ENCODE measurements at places on chromosomes 2 and 18.

DNA sequence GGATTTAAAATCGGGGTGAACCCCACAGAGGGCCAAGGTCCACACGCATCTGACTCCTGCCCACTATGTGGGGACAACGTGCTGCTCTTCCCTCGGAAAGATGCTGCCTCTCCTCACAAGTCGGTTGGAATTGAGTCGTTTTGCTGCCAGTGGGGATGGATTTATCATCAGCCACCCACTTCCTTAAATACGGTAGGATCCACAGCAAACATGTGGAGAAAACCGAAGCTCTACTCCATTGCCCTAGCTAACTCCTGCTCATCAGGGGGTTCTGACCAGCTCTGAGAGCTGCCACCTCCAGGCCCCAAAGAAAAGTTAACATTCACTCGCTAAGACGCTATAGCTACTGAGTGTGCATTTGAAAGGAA is 80.9 kb downstream of the CHRNA1 start:
- DNase-seq = no peak

DNA sequence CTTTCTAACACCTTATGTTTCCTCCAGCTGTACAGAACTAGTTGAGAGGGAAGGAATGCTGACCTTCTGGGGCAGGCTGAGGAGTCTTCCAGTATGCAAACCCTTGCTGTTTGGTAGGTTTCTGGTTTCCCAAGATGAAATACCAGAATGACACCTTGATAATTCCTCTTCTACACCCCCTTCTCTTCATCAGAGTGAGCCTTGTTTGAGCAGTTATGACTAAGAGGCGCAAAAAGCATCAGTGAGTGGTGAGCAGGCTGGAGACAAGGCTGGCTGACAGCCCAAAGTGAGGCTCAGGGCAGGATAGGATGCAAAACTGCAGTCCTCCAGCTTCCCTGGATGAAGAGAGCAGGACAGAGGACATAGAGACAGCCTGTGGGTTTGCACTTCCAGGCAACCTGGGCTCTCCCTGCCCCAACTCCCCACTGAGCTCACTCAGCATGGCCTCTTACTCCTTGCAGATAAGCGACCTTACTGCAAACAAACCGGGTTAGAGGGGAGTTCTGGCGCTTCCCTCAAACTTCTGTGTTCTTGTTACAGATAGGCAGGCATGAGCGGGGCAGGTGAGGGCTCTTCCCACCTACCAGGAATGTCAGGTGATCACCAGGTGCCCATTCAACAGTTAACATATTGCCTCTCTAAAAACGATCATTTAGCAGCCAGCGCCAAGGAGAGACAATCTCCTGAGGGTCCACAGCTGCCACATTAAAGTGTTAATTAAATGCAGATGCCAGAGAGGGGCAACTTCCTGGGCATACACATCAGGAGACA is 5.4 kb downstream of the MPPE1 start:
- no peak for DNase-seq

GRCh38 chr2:216504376-216504762 is 5.7 kb downstream of the RPL37A start:
- DNase-seq = no peak

DNA sequence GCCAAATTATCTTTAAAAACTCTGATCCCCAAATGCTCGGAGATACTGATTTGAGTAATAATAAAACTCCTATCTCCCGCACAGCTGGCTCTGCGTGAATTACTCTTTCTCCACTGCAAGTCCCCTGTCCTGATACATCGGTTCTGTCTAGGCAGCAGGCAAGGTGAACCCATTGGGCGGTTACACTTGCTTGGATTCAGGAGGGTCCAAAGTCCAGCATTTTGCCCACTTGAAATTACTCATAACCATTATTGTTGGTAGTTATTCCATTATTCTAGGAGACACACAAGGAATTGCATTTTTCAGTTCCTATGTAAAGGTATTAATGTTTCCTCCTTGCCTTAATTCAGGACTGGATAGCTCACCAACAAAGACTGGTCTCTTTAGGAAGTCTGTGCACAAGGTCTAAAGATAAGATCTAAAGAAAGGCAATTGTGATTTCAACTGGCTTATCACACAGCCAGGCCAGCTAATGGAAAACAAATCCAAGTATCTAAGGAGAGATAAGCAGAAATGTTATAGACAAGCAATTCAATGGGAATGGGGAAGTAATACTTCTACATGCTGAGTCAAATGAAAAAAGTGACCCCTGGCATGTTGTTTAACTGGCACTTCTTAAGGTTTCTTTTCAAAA is 23.2 kb upstream of the NPC1 start:
- no peak for DNase-seq

- no peak for DNase-seq
These were observed 37.1 kb upstream of the SMAD7 start for GRCh38 chr18:48987821-48988220.

DNA sequence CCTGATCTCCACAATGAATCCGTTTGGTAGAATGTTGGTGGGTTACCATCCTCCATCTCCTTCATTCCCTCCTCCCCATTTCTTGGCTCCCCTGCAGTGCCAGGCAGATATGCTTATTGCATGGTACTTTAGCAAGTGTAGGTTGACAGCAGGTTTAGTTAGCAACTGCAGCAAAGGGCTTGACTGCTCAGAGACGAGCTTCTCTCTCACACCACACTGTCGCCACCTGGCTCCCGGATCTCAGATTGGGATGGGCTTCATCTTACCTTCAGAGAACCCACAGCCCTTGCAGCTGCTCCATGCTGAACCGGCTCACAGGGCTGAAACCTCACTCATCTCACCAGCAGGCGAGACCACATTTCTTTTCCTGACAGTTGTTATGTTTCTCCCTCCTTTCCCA is 88.8 kb downstream of the VWA3B start:
- no peak for DNase-seq

DNA sequence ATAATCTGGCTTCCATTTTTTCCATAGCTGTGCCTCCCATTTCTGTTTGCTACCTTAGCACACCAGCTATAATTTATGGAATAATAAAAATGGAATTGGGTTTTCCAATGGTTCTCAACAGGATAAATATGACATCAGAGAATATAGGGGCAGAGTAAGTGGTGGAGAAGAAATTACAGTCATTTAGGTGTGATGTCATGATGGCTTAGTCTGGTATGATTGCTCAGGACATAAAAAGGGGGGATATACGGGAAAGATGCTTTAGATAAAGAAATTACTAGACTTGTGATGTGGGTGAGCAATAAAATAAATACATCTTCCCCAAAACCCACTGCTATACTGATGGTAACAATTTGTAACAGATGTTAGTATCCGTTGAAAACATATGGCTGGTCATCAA is 21.6 kb upstream of the KIF5C start:
- no peak for DNase-seq

DNA sequence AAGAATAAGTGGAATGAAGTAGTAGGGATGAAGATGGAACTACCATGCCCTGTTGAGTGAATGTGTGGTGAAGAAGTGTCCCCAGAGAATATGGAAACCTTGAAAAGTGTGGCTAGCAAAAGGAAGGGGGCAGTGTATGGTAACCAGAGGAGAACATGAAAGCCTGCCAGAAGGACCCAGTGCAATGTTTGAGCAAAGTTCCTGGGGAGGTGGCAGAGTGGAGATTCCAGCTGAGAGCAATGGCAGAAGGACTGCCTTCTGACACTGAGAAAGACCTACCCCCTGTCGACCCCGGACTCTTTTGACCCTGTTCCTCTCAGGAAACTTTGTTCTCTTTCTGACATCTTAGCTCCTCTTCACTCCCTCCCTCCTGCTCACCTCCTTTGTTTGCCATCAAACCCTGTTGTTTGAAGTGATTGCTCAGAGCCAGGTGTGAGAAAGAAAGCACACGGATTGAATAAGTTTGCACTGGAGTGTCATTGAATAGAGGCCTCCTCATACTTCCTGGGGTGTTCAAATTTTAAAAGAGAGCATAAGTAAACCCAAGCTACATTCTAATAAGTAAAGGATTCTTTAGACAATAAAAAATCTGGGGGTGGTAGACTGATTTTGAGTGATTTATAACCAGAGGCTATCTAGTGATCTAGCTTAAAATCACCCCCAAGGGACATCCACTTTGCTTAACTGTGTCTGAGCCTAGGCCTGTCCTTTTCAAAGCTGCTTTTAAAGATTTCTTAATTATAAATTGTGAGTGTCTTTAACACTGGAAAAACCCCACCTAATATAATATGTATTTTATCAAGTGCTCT is 57.1 kb downstream of the TRIB2 start:
- no peak for DNase-seq

- DNase-seq = no peak
These were observed 83.3 kb downstream of the SMIM21 start for GRCh38 chr18:75344161-75344560.

GRCh38 chr2:218016810-218017209 is 14.0 kb upstream of the TNS1 start:
- DNase-seq = no peak

GRCh38 chr2:179571721-179572120 is 289.7 kb downstream of the ZNF385B start:
- no peak for DNase-seq

- no peak for DNase-seq
These were observed 193.0 kb upstream of the CYP26B1 start for GRCh38 chr2:72340665-72341064.

DNA sequence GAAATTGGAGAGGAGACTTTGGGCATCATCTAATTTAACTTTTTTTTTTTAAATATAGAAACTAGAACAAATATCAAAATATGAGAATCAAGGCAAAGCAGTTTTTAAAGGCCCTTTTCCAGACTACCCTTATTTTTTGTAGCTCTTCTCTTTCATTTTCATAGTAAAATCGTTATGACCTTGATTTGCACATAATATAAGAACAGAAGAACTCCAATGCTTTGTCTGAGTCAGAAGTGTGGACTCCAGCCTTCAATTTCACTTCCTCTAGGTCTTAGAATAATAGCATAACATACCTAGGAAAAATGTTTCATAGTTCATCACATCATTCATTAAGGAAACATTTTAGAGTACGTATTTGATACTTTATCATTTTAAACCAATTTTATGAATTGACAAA is 74.4 kb downstream of the ANKRD12 start:
- no peak for DNase-seq

- no peak for DNase-seq
These were observed 46.7 kb downstream of the FBXO48 start for GRCh38 chr2:68420254-68420910.

GRCh38 chr2:19228181-19228593 is 130.2 kb downstream of the OSR1 start:
- no peak for DNase-seq

- DNase-seq = no peak
These were observed 50.6 kb downstream of the UNC50 start for GRCh38 chr2:98658816-98659490.

DNA sequence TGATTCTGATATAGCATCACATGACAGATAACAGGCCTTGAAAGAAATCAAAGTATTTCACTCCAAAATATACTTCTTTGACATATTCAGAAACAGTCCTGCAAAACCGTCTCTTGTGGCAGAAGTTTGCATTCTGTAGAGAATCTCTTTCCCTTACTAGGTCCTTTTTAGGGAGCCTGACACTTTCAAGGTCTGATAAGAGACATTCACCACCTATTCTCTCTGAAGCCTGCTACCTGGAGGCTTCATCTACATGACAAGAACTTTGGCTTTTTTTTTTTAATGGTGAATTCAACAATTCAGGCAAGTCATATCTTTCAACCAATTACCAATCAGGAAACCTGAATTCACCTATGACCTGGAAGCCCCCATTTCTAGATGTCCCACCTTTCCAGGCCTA is 83.8 kb downstream of the CCDC178 start:
- no peak for DNase-seq

GRCh38 chr2:239443666-239444567 is 43.1 kb upstream of the HDAC4 start:
- DNase-seq = no peak

- no peak for DNase-seq
These were observed 127.2 kb downstream of the CTNNA2 start for GRCh38 chr2:79640001-79640400.

- no peak for DNase-seq
These were observed 102.9 kb downstream of the KLHL29 start for GRCh38 chr2:23487735-23488492.

DNA sequence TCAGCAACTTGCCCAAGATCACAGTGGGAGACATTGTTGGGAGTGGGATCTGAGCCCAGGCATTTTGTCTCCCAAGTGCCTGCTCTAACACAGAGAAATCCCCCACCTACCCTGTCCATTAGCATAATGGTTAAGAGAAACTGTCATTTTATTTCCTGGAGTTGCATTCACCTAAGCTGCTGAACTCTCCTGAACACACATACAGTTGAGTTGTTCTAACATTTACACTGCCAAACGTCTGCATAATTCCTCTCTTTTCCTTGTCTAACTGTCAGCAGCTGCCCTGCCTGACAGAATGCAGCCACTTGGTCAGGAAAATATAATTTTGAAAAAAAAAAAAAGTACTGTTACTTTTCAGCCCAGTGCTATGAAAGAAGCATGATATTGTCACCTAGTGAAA is 396.3 kb upstream of the PIK3C3 start:
- no peak for DNase-seq

GRCh38 chr18:23943903-23944624 is 70.5 kb upstream of the TTC39C start:
- no peak for DNase-seq

DNA sequence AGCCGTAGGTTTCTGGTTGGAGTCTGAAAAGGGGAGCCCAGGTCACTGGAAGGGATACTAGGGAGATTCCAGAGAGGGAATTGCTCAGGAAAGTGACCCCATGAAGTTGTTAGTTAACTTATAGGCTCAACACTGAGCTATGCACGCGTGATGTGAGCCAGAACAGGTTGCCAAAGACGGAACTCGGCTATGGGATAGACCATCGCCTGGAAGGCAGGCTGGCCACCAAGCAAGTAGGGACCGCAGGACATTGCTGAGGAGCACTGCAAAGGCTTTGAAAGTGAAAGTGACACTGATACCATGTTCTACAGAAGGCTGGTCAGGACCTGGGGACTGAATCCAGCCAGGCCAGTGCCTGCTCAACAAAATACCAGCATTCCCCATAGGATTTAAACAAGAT is 7.3 kb downstream of the FARP2 start:
- DNase-seq = no peak

- no peak for DNase-seq
These were observed 133.9 kb upstream of the ARL4C start for GRCh38 chr2:234630801-234631261.

- DNase-seq = no peak
These were observed 77.3 kb upstream of the CTLA4 start for GRCh38 chr2:203790134-203790852.

GRCh38 chr2:172179045-172179701 is 76.5 kb upstream of the DLX2 start:
- no peak for DNase-seq

DNA sequence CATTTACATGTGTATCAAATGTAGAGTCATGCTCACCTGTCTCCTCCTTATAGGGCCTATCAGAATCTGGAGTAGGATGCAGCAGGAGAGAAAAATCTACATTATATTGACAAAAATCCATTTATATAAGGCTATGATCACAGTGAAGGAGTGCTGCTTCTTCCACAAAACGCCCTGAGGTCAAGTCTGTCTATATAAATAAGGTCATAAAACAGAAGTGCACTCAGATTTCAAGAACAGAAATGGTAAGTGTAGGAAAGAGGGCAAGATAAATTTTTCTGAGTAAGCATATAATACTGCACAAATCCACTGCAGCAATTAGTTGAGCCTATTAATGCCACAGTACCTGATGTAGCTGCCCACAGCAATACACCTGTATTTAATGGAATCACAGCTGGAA is 51.8 kb downstream of the COL5A2 start:
- DNase-seq = no peak

Measured in stimulated activated CD4-positive, alpha-beta T cell treated with anti-CD3 and anti-CD28 coated beads, Interleukin-1b, Interleukin-23, amount 100 ng/mL, for 1 hour (primary cell).